Memory B cell (primary cell): ENCODE measurements at places on chromosomes 7 and 10.

DNA sequence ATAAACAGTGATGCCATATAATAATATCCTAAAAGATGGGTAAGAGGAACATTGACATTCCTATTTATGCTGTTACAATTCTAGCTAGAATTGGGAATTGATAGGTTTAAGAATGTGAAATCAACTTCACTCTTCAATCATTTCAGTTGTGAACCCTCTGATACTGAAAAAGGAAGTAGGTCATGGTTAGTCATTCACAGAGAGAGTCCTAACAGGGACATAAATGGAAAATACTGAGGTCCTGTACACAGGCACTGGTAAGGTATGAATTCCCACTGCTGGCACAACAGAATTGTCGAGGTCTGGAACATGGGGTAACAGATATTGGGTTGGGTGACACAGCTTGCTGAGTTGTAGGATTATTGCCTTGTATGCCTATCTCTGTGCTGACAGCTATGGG is 289.4 kb upstream of the LRRN3 start:
- DNase-seq, result no peak
- peaks cover 2% of the 10 kb centered on the region for H3K36me3 ChIP-seq
- H3K27me3 ChIP-seq, result no peaks in the 10 kb centered on the region

GRCh38 chr7:151759591-151760042 is 117.3 kb downstream of the PRKAG2 start:
- no peak overlapping the region for H3K27ac ChIP-seq
- peak; percentile 46 for DNase-seq
- H3K4me1 ChIP-seq, result peaks cover 18% of the 10 kb centered on the region
- H3K27me3 ChIP-seq, result no peaks in the 10 kb centered on the region
- peaks cover 10% of the 10 kb centered on the region for H3K36me3 ChIP-seq

- no peaks in the 10 kb centered on the region for H3K27me3 ChIP-seq
- H3K4me1 ChIP-seq, result no peaks in the 10 kb centered on the region
- H3K36me3 ChIP-seq, result peaks cover 25% of the 10 kb centered on the region
- no peak overlapping the region for H3K4me3 ChIP-seq
- H3K27ac ChIP-seq, result no peak overlapping the region
- no peak for DNase-seq
Observed at GRCh38 chr7:43784030-43784584, 25.6 kb downstream of the BLVRA start.

- no peaks in the 10 kb centered on the region for H3K36me3 ChIP-seq
- H3K4me1 ChIP-seq, result no peaks in the 10 kb centered on the region
- no peak overlapping the region for H3K4me3 ChIP-seq
Observed at GRCh38 chr10:97564776-97565175, 7.8 kb upstream of the ANKRD2 start.

DNA sequence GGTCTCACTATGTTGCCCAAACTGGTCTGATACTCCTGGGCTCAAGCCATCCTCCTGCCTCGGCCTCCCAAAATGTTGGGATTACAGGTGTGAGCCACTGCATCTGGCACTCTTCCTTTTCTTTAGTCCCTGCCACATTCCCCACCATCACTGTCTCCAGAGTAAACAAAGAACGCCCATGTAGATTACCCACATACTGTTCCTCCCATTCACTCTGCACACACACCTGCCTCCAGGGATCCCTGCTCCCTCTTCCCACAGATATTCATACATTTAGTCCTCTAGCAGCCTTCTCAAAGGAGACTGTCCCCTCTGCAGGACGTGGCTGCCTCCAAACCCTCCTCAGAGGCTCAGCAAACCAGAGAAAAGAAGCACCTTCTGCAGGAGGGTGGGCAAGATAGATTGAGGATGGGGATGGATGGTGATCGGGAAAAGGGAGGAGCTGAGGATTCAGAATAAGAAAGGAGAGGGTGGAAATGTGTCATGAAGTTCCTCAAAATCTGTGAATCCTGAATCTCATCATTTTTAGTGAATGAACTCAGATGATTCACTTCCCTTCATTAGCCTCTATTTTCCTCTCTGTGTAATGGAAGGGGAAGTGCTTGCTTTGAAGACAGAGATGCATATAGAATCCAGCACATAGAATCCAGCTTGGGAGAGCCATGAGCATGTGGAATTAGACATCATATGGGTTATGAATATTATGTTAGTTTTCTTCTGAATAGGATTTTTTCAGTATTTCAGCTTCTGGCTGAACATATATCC is 5.5 kb upstream of the PLAU start:
- H3K27me3 ChIP-seq, result peaks cover 7% of the 10 kb centered on the region
- no peak overlapping the region for H3K4me3 ChIP-seq
- no peak for DNase-seq
- no peaks in the 10 kb centered on the region for H3K36me3 ChIP-seq

GRCh38 chr10:90286941-90287340 is 570.9 kb downstream of the HTR7 start:
- peaks cover 4% of the 10 kb centered on the region for H3K4me1 ChIP-seq
- H3K27ac ChIP-seq, result no peak overlapping the region
- H3K4me3 ChIP-seq, result no peak overlapping the region
- H3K27me3 ChIP-seq, result peaks cover 2% of the 10 kb centered on the region
- no peak for DNase-seq
- H3K36me3 ChIP-seq, result no peaks in the 10 kb centered on the region

DNA sequence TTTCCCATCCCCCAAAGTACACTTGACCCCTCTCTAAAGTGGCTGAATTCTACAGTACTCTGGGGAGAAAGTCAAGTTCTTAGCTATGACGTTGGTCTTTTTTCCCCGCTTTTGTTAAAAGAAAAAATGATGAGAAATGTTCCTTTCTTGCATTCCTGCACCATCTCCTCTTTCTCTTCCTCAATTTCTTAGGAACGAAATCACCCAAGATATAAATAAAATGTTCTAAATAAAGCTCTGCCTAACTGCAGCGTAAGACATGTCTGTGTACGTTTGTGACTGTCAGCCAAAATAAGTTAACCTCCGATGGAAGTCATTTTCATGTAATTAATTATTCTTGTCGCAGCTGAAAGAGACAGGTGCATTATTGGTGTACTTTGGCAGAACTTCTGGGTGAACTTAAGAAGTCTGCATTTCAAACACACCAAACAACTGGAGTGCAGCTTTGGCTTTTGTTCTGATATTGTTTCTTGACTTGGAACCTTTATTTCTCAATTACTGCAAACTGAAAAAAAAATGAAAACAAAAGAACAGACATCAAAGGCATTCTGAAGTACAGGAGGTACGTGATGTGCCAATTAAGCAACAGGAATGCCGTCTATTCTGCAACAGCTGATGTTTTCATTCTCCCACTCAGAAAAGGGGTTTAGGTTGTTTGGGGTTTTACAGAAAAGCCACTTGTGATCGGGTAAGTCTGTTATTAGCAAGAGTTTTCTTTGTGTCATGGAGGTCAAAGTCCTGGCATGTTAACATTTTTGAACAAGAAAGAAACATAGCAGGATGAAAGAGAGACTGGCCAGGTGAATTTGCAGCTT is 82.4 kb upstream of the SDK1 start:
- no peak for DNase-seq
- no peaks in the 10 kb centered on the region for H3K36me3 ChIP-seq
- H3K27ac ChIP-seq, result no peak overlapping the region
- H3K4me3 ChIP-seq, result no peak overlapping the region

DNA sequence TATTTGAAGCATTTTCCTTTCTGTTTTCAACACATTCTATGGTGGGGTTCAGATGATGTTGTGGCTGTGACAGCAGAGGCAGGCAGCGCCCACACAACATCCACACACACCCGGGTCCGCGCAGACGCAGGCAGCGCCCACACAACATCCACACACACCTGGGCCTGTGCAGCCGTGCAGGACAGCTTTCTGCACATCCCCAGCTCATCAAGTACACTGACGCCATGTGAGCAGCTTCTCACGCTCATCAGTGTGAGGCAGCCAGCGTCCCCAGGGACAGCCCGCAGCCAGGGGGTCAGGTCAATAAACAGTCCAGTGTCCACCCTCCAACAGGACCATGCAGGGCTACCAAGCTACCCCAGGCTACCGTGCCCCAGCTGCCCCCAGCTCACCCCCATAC is 272.8 kb upstream of the TCERG1L start:
- H3K27me3 ChIP-seq, result peaks cover 3% of the 10 kb centered on the region
- DNase-seq, result no peak
- no peaks in the 10 kb centered on the region for H3K4me1 ChIP-seq
- no peak overlapping the region for H3K27ac ChIP-seq
- no peaks in the 10 kb centered on the region for H3K36me3 ChIP-seq
- no peak overlapping the region for H3K4me3 ChIP-seq

GRCh38 chr10:103575416-103576075 is 82.0 kb downstream of the NEURL1 start:
- H3K27me3 ChIP-seq, result peaks cover 15% of the 10 kb centered on the region
- no peak for DNase-seq
- no peak overlapping the region for H3K4me3 ChIP-seq
- H3K27ac ChIP-seq, result no peak overlapping the region
- H3K36me3 ChIP-seq, result no peaks in the 10 kb centered on the region
